Tongue (tissue), 3 donors: ENCODE measurements at places on chromosomes 2 and 18. TPM values are rescaled to one million over a fixed set of nuclear protein-coding genes. Genes with fewer than 3 reads are reported as not detected.

The CCDC102B gene
- total RNA-seq, result 19.6 TPM

The CNDP1 gene
- total RNA-seq, result not detected

The SLC4A3 gene
- 1.5 TPM for total RNA-seq

The ZNF521 gene
- total RNA-seq, result 85.8 TPM

The TMEM247 gene
- total RNA-seq, result not detected

The APLF gene
- total RNA-seq, result 7.9 TPM

The MAP3K19 gene
- total RNA-seq, result 0.21 TPM

The CRYGC gene
- total RNA-seq, result not detected

The ZEB2 gene
- total RNA-seq, result 161 TPM

The SCN2A gene
- total RNA-seq, result 0.31 TPM

The B3GNT7 gene
- total RNA-seq, result 2.8 TPM

The GCKR gene
- not detected for total RNA-seq

The CDC42EP3 gene
- total RNA-seq, result 20.7 TPM

The LYPD6 gene
- 4.2 TPM for total RNA-seq

The GALNT14 gene
- 5.6 TPM for total RNA-seq

The NYAP2 gene
- total RNA-seq, result 0.10 TPM

The ANKRD53 gene
- total RNA-seq, result 0.31 TPM

The CYP27C1 gene
- 4.4 TPM for total RNA-seq

The PNKD gene
- total RNA-seq, result 32.9 TPM

The TNFAIP6 gene
- 10.8 TPM for total RNA-seq

The PJVK gene
- 2.8 TPM for total RNA-seq

The KIAA2012 gene
- total RNA-seq, result 0.21 TPM

The TFCP2L1 gene
- total RNA-seq, result 5.8 TPM

The MLPH gene
- 10.3 TPM for total RNA-seq

The AQP12B gene
- total RNA-seq, result not detected

The DYNC2LI1 gene
- 37.3 TPM for total RNA-seq

The GLI2 gene
- total RNA-seq, result 6.9 TPM

The CRYGA gene
- total RNA-seq, result not detected

The ATL2 gene
- 183 TPM for total RNA-seq

The AFF3 gene
- total RNA-seq, result 18.0 TPM

The MAP4K4 gene
- total RNA-seq, result 111 TPM

The SP5 gene
- total RNA-seq, result 4.5 TPM

The HOXD3 gene
- total RNA-seq, result 1.9 TPM

The AGXT gene
- not detected for total RNA-seq

The AP1S3 gene
- total RNA-seq, result 3.0 TPM

The DQX1 gene
- 2.5 TPM for total RNA-seq

The GAD1 gene
- total RNA-seq, result 3.9 TPM

The HOXD12 gene
- not detected for total RNA-seq

The NCKAP1 gene
- 188 TPM for total RNA-seq

The ASXL3 gene
- total RNA-seq, result 4.3 TPM

The STON1 gene
- total RNA-seq, result 13.4 TPM

The PLGLB1 gene
- total RNA-seq, result 12.5 TPM

The LOXHD1 gene
- total RNA-seq, result 3.4 TPM

The PTPRN gene
- total RNA-seq, result 0.31 TPM

The WDSUB1 gene
- 11.2 TPM for total RNA-seq

The CPLX4 gene
- not detected for total RNA-seq

The AGFG1 gene
- 35.9 TPM for total RNA-seq

The MTHFD2 gene
- 43.8 TPM for total RNA-seq

The SPC25 gene
- total RNA-seq, result 3.4 TPM

The CERKL gene
- not detected for total RNA-seq

The PECR gene
- 9.1 TPM for total RNA-seq

The ASB18 gene
- 3.5 TPM for total RNA-seq

The RBBP8 gene
- total RNA-seq, result 22.3 TPM

The STAT4 gene
- 4.8 TPM for total RNA-seq

The GALR1 gene
- 0.21 TPM for total RNA-seq

The GCA gene
- total RNA-seq, result 37.4 TPM
